ENCODE measurements at places on chromosomes 13 and 19.

DNA sequence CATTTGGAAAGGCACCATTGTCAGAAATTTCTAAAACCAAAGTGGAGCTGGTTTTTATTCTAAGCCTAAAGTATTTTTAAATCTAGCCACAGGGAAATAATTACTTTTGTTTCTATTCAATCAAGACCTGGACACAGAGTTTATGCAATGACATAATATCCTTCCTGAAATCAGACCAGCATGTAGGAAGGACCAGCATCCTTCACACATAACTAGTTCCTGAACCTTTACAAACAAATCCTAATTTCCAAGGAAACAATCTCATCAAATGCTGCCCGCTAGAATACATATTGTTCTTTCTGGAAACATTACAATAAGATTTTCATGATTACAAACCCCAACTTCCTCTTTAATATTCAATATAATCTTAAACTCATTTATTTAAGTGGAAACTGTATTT lies 1.5 kb downstream of the STARD13 start:
- DNase-seq = no peak

DNA sequence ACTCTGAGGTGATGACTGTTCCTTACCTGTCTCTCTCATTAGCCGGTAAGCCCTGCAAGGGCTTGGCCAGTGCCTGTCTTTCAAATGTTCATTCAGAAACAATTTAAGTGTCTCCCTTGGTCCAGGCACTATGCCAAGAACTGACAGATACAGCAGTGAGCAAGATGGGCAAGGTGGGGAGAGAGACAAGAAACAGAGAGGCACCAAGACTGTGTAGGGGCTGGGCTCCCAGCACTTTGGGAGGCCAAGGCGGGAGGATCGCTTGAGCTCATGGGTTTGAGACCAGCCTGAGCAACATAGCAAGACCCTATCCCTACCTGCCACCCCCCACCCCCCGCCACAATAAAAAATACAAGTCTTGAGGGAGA lies 1.3 kb upstream of the CCNE1 start:
- DNase-seq = peak; percentile 46

GRCh38 chr13:108427355-108427754 lies 157.8 kb downstream of the TNFSF13B start:
- no peak for DNase-seq

- no peak for DNase-seq
These were observed 21.0 kb downstream of the TSHZ3 start for GRCh38 chr19:31328238-31328637.

GRCh38 chr13:110582421-110582954 lies 21.0 kb upstream of the RAB20 start:
- no peak for DNase-seq

GRCh38 chr13:92175330-92175729 lies 776.9 kb downstream of the GPC5 start:
- DNase-seq = no peak

GRCh38 chr19:1744133-1744665 lies 9.1 kb upstream of the ONECUT3 start:
- DNase-seq = no peak

- no peak for DNase-seq
These were observed 11.5 kb downstream of the TECR start for GRCh38 chr19:14540741-14541525.

- DNase-seq = peak; percentile 0
These were observed 70.5 kb downstream of the MLLT1 start for GRCh38 chr19:6209233-6209632.

DNA sequence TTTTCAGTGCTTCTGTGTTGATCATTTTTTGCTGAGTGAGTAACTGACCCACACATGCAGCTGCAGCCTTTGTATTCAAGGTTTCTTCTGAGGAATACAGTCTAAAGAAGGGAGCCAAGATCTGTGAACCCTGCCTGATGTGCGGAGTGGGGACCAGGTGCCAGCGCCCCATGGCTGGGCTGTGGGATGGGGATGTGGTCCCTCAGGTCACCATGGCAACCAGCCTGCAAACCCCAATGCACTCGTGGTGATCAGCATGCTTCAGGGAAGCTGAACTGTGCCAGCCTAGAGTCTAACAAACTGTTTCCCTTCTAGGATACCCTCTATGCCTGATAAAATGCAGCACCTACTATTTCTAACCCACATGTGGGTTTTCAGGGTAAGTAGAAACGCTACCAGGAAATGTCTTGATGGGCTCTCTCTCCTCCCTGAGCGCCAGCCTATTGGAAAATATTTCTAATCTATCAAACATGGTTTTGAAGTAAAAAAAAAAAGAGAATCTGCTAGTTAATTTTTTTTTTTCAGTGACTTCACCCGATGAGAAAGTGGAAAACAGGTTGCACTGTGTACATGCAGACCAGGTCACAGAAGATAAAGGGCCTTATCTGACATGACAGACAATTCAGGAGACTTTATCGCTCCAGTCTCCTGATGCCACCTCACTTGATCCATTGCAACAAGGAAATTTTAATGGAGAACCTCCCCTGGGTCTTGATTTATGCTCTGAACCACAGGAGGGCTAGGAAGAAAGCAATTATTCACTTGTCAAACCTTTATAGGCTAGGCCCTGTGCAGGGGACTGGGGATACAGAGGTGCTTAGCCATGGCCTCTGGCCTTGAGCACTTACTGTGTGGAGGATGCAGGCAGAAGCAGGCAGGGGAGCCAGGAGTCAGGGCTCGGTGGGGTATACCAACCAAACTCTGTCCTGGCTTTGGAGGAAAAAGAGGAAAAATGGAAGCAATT lies 51.1 kb downstream of the RASL11A start:
- no peak for DNase-seq

DNA sequence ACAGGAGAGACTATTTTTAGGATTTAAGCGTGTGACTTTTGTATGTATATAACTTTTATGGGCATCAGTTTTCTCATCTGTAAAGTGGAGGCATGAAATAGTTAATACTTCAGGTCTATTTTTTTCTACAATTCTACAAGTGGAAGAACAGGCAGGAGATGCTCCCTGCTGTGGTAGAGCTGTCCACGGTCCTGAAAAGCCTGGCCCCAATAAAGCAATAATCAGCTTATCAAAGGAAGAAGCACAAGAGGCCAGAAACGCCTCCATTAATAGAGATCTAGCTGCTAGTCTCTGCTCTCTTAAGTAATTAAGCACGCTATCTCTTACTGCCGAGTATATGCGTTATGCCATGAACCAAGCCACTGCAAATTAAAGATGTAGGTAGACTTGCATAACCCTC lies 28.0 kb upstream of the WASF3 start:
- peak; percentile 70 for DNase-seq

All from adrenal gland (tissue), 19 donors.